ENCODE measurements at places on chromosomes 6 and 20.

- DNase-seq = no peak
These were observed 521.9 kb downstream of the PKHD1 start for GRCh38 chr6:51565472-51565871.

- no peak for DNase-seq
These were observed 157.7 kb downstream of the ID4 start for GRCh38 chr6:19994909-19995308.

GRCh38 chr20:48196001-48196400 lies 410.7 kb upstream of the SULF2 start:
- no peak for DNase-seq

- no peak for DNase-seq
These were observed 13.6 kb downstream of the BPIFA2 start for GRCh38 chr20:33181482-33182093.

DNA sequence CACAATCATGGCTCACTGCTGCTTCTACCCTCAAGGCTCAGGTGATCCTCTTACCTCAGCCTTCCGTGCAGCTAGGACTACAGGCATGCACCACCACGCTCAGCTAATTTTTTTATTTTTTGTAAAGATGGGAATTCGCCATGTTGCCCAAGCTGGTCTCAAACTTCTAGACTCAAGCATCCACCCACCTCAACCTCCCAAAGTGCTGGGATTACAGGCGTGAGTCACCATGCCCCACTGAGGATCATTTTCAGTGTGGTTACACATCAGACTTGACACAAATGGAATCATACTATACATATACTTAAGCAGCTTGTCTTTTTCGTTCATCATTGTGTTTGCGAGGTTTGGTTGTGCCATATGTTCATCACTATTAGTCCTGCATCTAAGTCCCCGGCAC lies 26.6 kb downstream of the ZC3H12D start:
- no peak for DNase-seq

GRCh38 chr6:132136981-132137380 lies 185.8 kb upstream of the CCN2 start:
- DNase-seq = no peak

GRCh38 chr6:124738482-124738881 lies 223.8 kb upstream of the RNF217 start:
- DNase-seq = no peak

GRCh38 chr6:131754088-131754487 lies 43.3 kb upstream of the CTAGE9 start:
- no peak for DNase-seq

GRCh38 chr6:119476024-119476423 lies 126.5 kb upstream of the MAN1A1 start:
- no peak for DNase-seq

GRCh38 chr20:63740627-63741353 lies 1.2 kb downstream of the SLC2A4RG start:
- DNase-seq = no peak

- DNase-seq = no peak
These were observed 761.9 kb upstream of the MMS22L start for GRCh38 chr6:98044791-98045470.

DNA sequence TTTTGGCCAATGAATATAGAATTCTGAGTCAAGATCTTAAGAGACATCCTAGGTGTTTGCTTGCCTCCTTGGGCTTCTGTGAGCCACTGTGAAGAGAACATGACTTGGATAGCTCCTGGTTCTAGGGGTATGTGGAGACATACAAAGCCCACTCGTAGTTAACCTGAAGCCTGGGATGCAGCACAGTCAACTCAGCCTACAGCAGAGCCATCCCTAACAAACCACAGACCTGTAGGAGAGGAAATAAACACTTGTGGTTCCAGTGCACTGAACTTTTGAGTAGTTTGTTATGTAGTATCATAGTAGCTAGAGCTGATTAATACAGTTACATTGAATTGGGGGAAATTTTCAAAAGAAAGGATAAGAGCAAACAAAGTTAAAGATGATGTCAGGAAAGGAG lies 474.4 kb upstream of the HSF2 start:
- no peak for DNase-seq

DNA sequence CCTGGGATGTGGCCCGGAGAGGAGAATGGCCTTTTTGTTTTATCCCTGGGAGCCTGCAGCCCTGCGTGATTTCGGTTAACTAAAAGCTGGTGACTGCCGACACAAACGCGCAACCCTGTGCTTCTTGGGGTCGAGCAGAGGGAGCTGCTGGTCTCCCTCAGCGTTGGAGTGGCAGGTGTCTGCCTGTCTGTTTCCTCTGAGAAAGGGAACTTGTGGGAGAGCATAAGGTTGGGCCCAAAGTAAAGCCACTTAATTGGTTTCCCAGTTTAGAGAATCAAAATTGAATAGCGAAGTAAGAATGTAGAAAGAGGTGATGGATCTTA lies 500 bp downstream of the LTV1 start:
- no peak for DNase-seq

GRCh38 chr20:45209924-45210323 lies 3.1 kb downstream of the SEMG1 start:
- DNase-seq = no peak

DNA sequence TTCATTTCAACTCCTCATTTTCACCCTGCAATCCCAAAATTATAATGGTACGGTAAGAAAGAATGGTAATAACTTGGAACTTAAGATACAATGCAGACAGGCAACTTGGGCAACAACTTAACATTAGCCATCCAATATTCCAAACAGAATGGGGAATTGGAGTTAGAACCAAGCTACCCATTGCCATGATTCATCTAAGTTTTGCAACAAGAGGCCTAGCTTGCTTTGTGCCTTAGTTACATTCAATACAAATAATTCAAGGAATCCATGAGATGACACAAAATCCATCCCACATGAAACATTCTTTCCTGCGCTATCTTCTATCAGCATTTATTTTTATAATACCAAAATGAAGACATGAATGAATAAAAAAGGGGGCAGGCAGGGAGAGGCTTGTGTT lies 28.4 kb downstream of the DCDC2 start:
- DNase-seq = no peak

GRCh38 chr6:87209812-87210211 lies 54.4 kb downstream of the ZNF292 start:
- DNase-seq = no peak

GRCh38 chr6:129946439-129947140 lies 71.8 kb upstream of the L3MBTL3 start:
- no peak for DNase-seq

GRCh38 chr6:41683273-41683522 lies 44.9 kb downstream of the MDFI start:
- DNase-seq = no peak

GRCh38 chr6:166257911-166258318 lies 50.3 kb downstream of the PRR18 start:
- peak; percentile 51 for DNase-seq

DNA sequence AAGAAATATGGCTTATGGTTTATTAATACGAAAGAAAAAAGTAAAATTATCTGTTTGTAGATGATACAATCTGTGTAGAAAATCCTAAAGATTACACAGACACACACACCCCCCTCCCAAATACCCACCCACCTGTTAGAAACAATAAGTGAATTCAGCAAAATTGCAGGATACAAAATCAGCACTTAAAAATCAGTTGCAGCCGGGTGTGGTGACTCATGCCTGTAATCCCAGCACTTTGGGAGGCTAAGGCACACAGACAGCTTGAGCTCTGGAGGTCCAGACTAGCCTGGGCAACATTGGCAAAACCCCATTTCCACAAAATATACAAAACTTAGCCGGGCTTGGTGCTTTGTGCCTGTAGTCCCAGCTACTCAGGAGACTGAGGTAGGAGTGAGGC lies 42.3 kb downstream of the NINL start:
- no peak for DNase-seq

DNA sequence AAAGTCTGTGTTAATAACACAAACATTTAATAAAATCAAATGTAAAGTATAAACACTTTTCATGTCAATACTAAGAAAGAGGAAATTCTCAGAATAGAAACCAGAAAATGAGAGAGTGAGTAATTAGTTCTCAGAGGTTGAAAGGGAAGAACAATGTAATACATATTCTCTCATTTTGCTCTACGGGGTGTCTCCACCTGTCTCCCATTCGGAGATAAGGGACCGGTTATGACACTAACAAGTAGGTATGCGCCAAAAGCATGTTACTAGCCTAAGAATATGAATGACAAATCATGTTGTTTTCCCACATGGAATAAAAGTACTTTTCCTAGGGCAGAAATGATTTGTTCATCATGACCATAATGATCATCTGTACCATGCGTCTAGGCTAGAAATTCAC lies 35.6 kb upstream of the PRELID3B start:
- DNase-seq = no peak

- DNase-seq = no peak
These were observed 187.1 kb downstream of the BMP7 start for GRCh38 chr20:57079031-57080005.

- DNase-seq = no peak
These were observed 25.0 kb downstream of the IL22RA2 start for GRCh38 chr6:137148306-137149034.

GRCh38 chr6:127347178-127347577 lies 3.8 kb upstream of the ECHDC1 start:
- no peak for DNase-seq

GRCh38 chr6:36556281-36556680 lies 9.0 kb upstream of the STK38 start:
- DNase-seq = no peak

GRCh38 chr6:22112461-22112860 lies 184.4 kb downstream of the PRL start:
- no peak for DNase-seq

DNA sequence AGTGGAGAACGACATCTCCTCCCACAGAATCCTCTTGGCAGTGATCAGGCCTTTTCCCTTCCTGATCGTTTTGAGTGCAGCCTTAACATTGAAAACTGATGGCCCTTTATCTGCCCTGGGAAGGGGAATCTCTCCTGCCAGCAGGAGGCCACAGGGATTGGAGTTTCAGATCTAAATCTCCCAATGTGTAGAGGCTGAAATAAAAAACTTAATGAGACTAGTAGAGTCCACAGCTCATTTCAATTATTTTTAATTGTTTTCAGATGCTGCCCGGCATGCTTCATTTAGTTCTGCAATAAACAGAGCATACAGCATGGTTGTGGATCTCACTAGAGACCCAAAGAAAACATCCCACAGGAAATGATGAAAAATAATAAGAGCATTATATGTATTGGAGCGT lies 662.2 kb upstream of the HS3ST5 start:
- DNase-seq = no peak

DNA sequence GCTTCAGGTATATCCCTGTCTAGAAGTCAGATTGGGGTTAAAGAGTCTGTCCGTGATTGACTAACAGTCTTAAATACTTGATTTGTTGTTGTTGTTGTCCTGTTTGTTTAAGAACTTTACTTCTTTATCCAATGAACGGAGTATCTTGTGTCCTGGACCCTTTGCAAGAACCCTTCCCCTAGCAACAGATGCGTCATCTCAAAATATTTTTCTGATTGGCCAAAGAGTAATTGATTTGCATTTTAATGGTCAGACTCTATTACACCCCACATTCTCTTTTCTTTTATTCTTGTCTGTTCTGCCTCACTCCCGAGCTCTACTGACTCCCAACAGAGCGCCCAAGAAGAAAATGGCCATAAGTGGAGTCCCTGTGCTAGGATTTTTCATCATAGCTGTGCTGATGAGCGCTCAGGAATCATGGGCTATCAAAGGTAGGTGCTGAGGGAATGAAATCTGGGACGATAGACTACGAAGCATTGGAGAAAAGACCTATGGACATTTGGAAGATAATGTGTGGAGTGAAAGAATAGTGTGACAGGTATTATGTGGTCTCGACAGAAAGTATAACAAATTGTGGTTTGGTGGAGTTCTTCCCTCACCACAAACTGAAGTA lies at the start of gene HLA-DRA:
Gene HLA-DRA, plus strand, starts transcription at position 286 of the 613 bp plus-strand sequence. Its CDS starts 64 bp downstream, at position 350.
- DNase-seq = no peak

DNA sequence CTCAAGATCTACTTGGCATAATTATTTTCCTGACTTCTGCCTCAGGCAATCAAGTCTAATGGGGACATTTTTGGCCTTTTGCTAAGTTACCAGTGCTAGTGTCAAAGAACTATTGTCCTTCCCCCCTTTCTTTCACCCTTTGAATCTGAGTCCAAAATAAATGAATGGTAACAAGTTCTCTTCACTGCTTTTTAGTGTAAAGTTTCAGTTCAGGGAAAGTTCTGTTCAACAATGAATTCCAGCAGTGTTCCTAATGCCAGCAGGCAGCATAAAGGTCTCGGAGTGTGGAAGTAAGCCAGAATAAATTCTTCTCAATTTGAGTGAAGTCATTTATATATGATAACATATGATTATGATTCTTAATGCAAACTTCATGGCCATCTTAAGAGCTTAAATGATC lies 20.8 kb upstream of the TSPYL1 start:
- no peak for DNase-seq

All from activated CD4-positive, alpha-beta T cell treated with anti-CD3 and anti-CD28 coated beads for 1 hour (primary cell).